GM13977 (cell line): ENCODE measurements at places on chromosomes 13 and 19.

- DNase-seq: no peak
Measured at GRCh38 chr13:113886561-113887112, 22.8 kb upstream of the GAS6 start.

DNA sequence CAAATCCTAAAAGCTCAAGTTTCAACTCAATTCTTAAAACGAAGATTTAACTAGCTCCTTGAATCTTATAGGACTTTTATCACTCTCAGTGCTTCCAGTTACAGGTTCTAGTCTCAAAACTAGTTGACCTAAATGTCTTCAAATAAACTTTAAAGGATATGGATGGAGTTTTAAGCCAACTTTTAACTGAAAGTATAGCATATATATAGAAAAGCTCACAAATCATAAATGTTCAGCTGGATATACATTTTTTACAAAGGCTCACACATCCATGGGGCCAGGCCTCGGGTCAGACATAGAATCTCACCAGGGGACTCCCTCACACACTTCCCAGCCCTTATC, 47.1 kb upstream of the ARHGEF7 start:
- DNase-seq: no peak

DNA sequence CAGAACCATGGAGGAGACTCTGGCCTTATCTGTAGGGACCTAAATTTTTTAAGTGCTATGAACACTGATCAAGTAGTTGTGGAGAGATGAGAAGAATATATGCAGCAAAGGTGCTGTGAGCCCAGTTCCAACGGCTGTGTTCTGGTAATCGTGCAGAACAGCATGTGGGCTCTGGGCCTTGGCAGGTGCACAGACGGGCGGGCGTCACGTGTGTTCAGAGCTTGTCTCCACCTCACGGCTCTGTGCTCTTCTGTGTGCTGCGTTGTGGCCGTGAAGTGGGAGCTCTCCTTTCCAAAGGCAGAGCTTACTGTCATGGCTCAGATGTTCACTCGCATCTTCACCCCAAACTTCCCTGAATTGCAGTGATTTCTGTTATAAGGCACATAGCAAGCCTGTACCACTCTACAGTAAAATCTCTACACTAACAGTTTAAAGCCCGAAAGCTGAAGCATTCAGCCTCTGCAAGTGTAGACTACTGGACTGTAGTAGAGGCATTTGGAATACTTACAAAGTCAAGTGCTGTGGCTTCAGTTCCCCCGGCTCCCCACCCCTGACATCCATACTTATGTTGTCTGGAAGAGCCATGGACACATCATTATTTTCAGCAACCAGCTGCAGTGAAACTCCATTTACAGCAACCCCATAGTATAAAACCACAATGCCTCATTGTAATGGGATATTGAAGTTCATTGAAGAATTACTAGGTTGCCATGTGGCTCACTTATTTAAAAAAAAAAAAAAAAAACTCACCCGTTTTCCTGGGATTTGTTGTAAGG, 27.5 kb upstream of the TEX29 start:
- DNase-seq: no peak

- no peak for DNase-seq
Measured at GRCh38 chr19:11921852-11922495, 2.9 kb upstream of the ZNF700 start.

GRCh38 chr19:41735071-41735600, 20.2 kb upstream of the CEACAM6 start:
- no peak for DNase-seq

GRCh38 chr13:51453959-51454703, 1.3 kb upstream of the INTS6 start:
- DNase-seq: peak; percentile 37

DNA sequence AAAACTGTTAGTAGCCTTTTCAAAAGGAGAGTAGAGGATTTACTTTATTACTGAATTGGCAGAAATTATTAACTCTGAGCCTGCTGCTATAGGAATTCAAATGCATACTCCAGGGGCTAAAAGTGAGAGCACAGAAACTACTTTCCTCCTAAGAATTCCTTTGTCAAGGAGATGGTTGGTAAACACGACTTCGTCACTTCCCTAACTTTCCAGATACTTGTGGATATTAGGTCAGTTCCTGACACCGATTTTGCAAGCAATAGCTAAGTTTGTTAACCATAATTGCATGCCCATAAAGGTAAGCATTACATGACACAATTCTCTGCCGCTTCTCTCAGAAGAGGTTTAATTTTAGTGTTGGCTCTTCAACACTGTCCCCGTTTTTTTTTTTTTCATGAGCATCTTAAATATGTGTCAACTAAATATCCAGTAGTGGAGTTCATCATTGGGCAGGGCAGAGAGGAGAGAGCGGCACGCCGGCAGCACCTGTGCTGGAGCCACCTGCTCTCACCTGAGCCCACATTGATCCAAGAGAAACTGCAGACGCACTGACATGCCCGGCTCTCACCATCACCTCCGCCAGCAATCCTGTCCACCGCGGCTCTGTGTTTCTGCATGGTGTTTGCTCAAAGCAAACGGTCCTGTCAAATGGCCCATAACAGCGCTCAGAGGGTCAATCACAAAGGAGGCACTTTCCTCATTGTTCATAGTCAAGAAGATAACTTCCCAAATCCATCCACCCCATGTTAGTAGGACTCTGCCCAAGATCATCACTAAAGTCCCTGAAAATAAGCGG, 2.6 kb downstream of the MED26 start:
- DNase-seq: no peak

DNA sequence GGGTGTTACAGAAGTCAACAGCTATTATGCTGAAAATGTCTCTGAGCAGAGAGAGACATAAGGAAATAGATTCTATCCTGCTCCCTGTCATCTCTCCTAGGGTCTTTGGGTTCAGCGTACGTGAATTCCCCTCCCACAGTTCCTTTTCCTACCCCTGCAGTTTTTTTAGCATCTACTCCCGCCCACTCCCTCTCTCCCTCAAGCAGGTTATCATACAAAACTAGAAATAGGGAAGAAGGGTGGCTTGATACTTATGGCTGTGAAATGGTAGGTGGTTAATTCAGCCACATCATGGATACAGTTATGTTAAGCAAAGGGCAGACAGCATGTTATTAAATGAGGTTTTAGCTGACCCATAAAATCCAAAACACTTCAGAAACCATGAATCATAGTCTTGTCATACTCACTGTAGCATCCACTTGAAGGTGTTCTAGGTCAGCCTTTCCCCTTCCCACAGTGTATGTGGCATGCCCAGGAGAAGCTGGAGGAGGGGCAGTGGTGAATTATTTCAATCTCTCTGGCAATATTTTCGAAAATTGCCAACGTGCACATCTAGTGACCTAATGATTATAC, 236.8 kb upstream of the SERP2 start:
- no peak for DNase-seq

GRCh38 chr13:97946951-97947588, 6.4 kb upstream of the IPO5 start:
- DNase-seq: no peak

DNA sequence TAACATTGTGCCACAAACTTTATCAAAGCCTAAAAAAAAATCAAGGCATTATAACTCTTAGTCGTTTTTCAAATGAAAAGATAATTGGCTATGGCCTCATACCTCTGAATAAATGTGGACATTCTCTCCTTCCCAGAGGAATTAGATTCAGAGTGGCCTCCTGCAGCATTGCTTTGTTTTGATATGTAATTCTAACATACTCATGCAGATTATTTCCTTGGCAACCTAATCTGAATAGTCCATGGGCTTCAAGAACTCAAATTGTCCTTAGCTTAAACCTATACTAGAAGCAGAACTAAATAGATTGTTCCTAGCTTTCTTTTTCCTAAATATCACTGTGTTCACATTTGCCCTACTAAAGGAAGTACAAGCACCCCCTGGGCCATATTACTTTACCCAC, 1146.9 kb downstream of the OLFM4 start:
- DNase-seq: no peak
